Spleen (tissue), 13 donors: ENCODE measurements at places on chromosomes 5 and 9.

GRCh38 chr9:123291736-123292135 is 23.4 kb upstream of the STRBP start:
- DNase-seq, result no peak

DNA sequence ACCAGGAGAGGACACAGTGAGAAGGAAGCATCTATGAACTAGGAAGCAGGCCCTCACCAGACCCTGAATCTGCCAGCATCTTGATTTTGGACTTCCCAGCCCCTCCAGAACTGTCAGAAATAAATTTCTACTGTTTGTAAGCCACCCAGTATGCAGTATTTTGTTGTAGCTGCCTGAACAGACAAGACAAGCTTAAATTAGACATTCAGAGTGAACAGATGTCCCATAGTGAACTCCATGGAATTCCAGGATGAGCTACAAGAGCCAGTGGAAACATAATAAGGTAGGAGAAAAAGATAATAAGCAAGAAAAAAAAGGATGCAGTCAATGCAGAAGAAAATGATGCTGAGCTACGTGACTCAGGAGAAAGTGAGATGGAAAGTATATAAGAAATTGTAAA is 47.8 kb upstream of the MAMDC2 start:
- no peak for DNase-seq

GRCh38 chr5:77182367-77182766 is 28.1 kb upstream of the PDE8B start:
- no peak for DNase-seq

DNA sequence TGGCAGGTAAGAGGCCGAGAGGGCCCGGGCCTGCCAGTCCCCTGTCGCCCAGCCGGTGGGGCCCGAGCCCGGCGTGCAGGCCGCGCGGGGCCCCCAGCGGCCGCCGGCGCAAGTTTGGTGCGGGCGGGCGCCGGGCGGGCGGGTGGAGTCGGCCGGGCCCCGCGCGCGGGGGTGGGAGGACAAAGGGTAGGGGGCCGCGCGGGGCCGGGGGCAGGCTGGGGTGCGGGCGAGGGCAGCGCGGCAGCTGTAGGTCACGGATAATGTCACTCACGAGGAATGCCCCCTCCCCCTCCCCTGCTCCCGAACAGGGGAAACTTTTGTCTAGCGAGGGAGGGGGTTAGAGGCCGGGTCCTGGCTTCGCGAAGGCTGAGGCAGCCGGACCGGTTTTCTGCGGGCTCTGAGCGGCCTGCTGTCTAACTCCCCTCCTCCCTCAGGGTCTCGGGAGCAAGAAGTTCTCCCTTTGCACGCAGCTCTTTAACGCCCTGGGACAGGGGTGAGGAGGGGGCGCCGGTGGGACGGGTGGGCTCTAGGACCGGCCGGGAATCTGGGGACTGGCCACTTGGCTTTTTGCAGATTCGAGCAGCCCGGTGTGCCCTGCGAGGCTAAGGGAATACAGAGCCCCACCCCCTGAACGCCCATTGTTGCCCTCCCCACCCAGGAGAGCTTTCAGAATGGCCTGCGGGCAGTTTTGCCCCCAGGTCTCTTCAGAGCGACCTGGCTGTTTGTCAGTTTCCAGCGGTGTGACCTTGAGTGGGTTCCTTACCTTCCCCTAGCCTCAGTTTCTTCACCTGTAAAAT is 21.3 kb upstream of the NDST1 start:
- DNase-seq, result peak; percentile 89

GRCh38 chr9:86667307-86667706 is 280.0 kb downstream of the GAS1 start:
- no peak for DNase-seq
